ENCODE measurements at places on chromosomes 1 and 21.

- DNase-seq: no peak
Measured at GRCh38 chr1:229989591-229990248, 77.3 kb upstream of the GALNT2 start.

DNA sequence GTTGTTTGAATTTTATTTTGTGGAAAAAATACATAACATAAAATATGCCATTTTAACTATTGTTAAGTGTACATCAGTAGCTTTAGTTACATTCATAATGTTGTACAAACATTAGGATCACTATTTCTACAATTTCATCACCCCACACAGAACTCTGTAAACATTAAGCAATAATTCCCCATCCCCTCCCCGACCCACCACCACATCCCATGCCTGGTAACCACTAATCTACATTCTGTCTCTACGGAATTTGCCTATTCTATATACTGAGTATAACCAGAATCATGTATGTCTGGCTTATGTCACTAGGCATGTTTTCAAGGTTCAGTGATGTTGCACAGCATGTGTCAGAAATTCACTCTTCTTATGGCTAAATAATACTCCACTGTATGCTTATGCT, 47.7 kb downstream of the CDC42BPA start:
- DNase-seq: no peak

GRCh38 chr1:53765657-53766056, 26.7 kb upstream of the GLIS1 start:
- DNase-seq: no peak

GRCh38 chr1:115172270-115172669, 83.0 kb upstream of the TSPAN2 start:
- DNase-seq: no peak

DNA sequence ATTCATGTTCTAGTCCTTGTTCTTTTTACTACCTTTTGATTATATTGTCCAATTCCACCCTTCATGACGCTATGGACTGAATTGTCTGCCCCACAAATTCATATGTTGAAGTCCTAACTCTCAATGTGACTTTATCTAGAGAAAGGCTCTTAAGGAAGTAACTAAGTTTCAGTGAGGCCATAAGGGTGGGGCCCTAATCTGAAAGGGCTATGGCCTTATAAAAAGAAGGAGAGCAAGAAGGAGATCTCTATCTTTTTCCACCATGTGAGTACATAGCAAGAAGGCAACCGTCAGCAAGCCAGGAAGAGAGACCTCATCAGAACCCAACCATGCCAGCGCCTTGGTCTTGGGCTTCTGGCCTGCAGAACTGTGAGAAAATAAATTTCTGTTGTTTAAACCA, 95.9 kb downstream of the HIVEP3 start:
- no peak for DNase-seq

- no peak for DNase-seq
Measured at GRCh38 chr1:43532716-43533115, 2.0 kb downstream of the PTPRF start.

- peak; percentile 79 for DNase-seq
Measured at GRCh38 chr1:36224537-36225282, 467 bp downstream of the THRAP3 start.

- DNase-seq: no peak
Measured at GRCh38 chr21:45330851-45331261, 43.2 kb upstream of the POFUT2 start.

DNA sequence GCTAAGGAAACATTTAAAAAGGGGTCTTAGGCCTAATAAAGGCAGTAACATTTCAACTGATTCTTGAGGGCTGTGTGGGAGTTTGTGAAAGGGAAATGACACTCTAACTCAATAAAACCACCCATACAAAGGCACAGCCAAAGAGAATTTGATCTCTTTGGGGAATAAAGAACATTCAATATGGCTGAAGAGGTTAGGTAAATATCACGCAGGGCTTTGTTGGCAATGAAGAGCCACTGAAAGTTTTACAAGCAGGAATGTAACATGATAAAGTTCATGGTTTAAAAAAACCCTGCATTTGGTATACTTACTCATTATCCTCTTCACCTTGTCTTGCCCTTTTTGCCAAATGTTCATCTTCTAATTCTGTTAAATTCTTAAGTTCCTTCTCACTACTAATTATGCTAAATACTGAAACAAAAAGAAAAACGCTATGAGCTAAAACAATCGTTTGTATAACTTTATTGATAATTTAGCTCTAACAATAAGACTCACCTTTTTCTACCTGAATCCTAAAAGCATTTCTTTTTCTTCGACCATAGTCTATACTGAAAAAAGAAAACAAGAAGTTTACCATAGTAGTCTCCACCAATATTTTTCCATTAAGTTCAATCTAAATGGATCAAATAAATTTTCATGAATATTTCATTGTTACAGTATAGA, 12.5 kb downstream of the NVL start:
- DNase-seq: no peak

DNA sequence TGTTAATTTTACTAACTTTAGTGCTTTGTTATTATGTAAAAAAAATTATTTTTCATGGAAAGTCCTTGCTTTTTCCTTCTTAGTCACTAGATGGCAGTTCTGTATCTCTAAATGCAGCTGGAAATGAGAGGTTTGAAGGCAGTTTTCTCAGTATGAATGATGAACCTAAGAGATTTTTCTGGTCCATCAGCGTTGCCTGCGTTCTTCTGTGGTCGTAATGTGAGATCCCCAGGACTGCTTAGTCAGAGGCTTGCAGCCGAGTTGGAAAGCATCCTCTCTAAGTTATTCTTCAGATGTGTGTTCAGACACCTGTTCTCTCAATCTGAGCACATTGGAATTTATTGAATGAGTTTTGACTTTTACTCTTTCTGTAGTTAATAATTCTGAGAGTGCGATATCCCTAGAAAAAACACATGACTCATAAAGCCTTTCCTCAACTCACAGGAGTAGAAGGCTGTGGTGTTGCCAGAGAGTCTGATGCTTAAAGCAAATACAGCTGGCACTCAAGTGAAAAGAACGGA, 99.3 kb downstream of the FMN2 start:
- DNase-seq: peak; percentile 93

DNA sequence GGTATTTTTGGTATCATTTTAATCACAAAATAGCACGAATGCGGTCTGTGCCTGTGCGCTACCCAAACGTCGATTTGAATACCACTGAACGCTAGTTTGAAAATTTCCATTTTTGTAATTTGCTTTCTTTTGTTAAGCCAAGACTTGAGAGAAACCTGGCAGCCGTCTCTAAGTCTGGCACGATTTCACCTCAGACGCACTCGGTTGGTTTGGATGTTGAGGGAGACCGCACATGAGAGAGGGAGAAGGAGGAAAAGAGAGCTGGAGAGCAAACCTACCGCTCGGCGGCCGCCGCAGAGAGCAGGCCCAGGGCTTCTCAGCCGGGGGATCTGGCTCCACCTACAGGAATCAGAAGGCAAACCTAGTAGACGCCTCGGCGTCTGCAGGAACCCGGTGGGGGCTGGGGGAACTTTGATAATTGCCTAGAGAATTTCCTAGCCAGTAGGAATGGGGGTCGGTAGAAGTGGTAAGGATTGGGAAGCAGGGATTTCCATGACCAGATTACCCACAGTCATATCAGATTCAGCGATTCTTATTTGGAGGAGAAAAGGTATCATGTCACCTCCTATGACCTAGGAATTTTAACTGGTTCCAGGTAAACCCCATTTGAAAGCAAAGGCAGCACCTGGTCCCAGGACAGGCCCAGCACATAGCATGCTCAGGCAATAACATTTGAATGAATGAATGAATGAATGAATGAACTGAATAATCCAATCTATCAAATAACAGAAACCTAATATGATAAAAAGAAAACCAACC, 83.2 kb downstream of the TM2D1 start:
- DNase-seq: peak; percentile 34

DNA sequence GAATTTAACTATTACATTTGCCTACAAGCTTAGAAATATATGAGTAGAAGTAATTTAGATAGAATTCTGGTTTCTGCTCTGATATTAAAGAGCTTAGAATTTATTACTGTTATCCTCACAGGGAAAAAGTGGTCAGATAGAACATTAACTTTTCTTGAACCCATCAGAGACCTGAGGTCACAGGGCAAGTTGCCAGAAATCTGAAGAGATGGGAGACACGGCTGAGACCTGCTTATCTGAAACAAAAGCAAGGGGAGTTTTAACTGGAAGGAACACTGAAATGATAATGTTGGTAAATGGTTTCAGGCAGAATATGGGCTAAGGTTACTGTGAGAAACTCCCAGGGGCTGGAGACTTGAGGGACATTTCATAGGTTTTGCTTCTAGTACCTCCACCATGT, 28.0 kb upstream of the USP25 start:
- no peak for DNase-seq

DNA sequence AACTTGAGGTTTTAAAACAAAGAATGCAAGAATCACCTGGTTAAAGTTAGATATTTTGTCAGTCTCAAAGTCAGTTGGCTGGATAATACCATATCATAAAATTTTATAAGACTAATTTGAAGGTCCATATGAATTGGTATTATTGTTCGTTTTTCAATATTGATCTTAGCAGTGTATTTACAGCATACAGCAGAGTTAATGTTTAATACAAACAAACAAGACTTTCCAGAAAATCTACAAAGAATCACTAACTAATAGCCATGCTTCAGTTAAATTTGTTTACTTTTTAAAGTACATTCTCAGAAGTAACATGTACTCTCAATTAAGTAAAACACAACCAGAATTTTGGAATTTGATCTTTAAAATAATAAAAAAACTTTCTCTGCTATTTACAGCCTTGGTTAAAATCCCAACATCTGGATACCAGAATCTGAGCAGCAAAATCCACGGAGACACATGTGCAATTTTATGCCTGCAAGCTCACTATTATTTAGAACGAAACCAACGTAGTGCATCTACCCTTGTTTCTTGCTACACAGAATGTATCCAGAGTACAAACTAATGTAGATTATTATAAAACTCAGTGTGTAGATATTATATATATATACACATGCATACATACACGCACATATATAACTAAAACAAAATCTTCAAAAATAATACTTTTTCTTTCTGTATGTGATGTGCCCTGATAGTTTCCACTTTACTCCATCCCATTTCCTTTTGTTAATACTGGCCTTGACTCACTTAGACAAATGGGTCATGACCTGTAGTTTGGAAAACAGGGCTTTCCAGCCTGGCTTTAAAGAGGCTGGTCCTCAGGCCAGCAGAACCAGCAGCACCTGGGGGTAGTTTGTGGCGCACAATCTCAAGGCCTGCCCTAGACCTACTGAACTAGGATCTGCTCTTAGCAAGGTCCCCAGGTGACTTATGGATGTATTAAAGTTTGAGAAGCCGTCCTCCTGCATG, 63.6 kb upstream of the ERG start:
- no peak for DNase-seq

GRCh38 chr1:181121498-181121897, 33.0 kb downstream of the IER5 start:
- no peak for DNase-seq

All from GM04504 (cell line).